ENCODE measurements at places on chromosomes 5 and 9. TPM values are rescaled to one million over a fixed set of nuclear protein-coding genes. Genes with fewer than 3 reads are reported as not detected.

- peak; percentile 65 for DNase-seq
Measured at GRCh38 chr9:112846528-112847488, 43.9 kb downstream of the SLC46A2 start.

GRCh38 chr5:139446956-139447779 lies 7.8 kb upstream of the DNAJC18 start:
- no peak for DNase-seq

GRCh38 chr5:120463991-120464626 lies at the start of gene PRR16:
TSS of gene PRR16 (plus strand) at chr5:120464300.
- DNase-seq, result peak; percentile 86

DNA sequence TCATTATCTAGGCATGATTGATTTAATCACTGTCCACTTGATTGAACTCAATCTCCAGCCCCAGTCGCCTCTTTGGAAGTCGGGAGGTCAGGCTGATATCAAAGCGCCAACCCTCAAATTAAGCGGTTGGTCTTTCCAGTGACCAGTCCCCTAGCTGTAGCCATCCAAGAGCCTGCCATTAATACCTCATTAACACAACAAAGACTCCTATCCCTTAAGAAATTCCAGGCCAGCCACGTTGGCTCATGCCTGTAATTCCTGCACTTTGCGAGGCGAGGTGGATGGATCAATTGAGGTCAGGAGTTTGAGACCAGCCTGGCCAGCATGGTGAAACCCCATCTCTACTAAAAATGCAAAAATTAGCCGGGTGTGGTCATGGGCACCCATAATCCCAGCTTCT lies 27.4 kb upstream of the GCNT1 start:
- peak; percentile 37 for DNase-seq

DNA sequence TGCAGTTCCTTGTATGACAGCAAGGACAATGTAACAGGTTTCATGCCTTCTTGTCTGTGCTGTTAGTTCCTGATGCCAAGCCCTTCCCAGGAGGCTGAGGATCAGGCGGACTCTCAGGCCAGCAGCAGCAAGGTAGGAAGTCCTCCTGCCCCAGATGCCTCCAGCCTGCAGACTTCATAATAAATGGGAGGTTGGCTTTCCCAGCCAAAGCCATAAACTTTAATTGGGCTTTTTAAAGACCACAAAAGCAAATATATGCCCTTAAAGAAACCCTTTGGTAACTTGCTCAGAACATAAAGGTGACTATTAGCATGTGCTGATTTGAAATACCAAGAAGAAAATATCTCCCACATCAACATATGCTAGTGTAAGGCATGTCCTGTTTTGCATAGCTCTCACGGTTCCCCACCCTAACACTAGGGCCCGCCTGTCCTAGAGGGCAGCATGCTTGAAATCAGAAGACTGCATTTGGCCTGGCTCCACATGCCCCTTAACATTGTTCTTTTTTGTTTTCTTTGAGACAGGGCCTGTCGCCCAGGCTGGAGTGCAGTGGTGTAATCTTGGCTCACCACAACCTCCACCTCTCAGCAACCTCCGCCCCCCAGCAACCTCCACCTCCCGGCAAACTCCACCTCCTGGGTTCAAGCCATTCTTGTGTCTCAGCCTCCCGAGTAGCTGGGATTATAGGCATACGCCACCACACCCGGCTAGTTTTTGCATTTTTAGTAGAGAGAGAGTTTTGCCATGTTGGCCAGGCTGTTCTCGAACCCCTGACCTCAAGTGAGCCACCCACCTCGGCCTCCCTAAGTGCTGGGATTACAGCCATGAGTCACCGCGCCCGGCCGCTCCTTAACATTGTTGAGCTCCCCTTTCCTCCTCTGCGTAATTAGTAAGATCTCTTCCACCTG lies 44.6 kb upstream of the FCN1 start:
- peak; percentile 66 for DNase-seq

DNA sequence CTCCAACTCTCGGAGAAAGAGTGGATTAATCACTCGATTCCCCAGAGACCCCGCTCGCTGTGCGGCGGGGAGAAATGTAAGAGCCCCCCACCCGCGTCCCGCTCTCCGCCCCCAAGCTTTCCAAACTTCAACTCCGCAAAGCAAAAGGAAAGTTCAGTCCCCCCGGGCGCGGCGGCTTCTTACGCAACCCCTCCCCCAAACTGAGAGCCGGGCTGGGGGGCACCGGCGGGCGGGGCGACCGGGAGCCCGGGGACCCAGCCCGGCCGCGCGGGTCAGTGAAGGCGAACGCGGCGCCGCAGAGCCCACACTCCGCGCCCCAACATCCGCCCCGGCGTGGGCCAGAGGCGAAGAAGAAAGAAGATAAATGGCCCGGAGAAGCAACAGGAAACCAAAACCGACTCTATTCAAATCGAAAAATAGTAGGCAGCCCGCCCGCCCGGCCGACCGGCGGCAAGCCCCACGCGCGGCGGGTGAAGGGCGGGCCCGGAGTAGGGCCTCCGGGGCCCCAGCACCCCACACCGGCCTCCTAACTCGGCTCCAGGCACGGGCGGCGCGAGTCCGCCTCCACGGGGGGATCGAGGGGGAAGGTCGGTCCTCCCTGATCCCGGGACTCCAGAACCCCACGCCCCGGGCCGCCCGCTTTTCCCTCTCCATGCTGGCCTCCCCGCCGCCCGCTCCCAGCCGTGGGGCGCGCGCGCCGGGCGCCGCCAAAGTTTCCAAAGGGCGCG lies 720 bp downstream of the NOTCH1 start:
- DNase-seq, result peak; percentile 87

- no peak for DNase-seq
Measured at GRCh38 chr5:147018812-147019211, 140.3 kb upstream of the PPP2R2B start.

DNA sequence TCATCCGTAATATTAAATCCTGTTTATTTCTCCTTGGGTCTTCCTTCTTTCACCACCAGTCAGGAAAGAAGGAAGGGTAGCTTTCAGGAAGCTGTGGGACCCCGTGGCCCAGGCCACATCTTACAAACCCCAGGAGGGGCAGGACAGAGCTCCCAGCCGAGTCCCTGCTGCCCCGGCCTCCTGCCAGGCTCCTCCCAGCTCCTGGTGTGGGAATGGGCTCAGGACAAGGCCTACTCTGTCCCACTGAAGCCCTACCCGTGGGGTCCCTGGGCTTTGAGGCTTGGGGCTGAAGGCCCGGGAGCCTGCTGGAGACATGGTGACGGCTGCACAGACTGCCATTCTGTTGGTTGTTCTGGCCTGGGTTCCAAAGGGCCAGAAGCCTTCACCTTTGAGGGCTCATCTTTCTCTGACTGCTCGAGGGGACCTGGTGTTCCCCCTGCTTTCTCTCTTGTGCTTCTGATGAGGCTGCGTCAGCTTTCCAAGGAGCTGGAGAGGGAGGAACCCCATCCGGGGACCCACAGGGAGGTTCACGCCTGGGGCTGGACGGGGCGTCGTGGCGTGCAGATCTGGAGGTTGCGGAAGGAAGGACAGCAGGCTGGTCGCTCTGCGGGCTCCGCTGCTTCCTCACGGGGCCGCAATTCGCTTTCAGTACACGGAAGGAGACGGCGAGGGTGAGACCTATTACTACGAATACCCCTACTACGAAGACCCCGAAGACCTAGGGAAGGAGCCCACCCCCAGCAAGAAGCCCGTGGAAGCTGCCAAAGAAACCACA lies 86.6 kb downstream of the COL5A1 start:
- no peak for DNase-seq

GRCh38 chr5:172855597-172856292 lies 21.7 kb downstream of the ERGIC1 start:
- DNase-seq, result no peak

DNA sequence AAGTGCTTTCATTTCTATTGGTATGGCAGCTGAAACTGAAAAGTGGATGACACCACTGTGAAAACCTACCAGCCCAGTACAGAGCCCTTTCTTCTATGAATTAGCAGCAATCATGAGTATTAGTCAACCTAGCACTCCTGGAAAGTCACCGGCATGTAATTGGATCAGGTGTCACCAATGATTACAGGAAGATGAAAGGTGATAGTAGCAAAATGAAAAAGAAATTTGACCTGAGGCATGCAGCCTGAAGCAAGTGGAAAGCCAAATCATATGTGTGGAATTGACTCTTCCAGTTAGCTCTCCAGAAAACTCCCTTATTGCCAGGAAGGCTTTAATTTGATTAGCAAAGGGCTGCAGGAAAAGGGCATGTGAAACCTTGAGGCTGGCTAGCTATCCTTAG lies 81.2 kb upstream of the NAA35 start:
- DNase-seq, result no peak

DNA sequence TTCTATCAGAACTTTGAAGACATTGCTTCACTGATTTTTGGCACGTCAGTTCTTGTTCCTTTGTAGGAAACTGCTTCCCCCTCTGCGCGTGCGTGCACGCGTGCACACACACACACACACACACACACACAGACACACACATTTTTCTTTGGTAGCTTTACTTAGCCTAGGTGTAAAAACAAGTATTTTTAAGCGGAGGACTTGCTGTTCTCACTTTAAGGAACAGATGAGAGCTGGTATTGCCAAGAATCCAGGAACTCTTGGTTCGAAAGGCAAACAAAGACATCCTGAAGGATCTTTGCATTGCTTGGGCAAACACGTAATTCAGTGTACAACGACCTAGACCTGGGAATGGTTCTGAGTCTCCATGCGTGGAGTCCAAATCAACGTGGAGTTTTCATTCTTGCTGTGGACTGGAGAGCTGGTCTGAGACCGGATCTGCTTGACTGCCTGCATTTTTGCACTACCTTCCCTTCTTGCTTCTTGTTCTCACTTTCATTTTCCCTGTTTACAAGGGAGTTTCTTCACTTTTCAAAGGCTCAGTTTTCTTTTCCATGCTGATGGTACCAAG lies 8.2 kb downstream of the TMEM268 start:
- DNase-seq, result no peak

DDX4 gene
- total RNA-seq, result not detected

All from H7 (cell line).